Naive thymus-derived CD8-positive, alpha-beta T cell (primary cell): ENCODE measurements at places on chromosomes 13 and 19. TPM values are rescaled to one million over a fixed set of nuclear protein-coding genes. Genes with fewer than 3 reads are reported as not detected.

GRCh38 chr19:3045885-3046697 is 16.2 kb downstream of the TLE5 start:
- no peak for DNase-seq

The LNX2 gene
- 10.0 TPM for total RNA-seq

The GPC6 gene
- total RNA-seq = not detected

GRCh38 chr13:78611040-78611439 is 7.7 kb upstream of the POU4F1 start:
- DNase-seq = no peak

The DAND5 gene
- total RNA-seq = not detected

DNA sequence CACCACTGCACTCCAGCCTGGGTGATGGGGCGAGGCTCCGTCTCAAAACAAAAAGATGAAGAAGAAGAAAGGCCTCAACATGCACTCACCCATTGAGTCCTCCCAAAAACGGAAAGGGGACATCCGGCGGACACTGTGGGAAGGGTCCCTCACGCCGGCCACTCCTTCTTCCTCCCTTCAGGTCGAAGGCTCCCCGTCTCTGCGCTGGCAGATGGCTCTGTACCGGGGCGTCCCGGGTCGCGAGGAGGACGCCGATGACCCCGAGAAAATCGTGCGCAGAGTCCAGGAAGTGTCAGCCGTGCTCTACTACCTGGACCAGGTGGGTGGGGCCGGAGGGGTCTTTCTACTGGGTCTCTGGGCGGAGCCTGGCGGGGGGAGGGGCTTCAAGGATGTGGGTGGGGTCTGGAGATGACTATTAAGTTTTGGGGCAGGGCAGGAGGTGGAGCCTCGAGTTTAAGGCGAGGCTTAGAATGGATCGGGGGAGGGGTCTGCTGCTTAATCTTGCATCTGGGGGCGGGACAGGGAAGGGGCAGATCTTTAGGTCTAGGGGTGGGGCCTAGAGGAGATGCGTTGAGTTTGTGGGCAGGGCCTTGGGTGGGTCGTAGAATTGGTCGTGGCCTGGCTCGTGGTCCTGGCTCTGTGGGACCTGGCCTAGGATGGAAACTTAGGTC is 90.2 kb downstream of the MAP4K1 start:
- DNase-seq = peak; percentile 23

The SLITRK1 gene
- not detected for total RNA-seq

The PALM gene
- total RNA-seq = not detected

DNA sequence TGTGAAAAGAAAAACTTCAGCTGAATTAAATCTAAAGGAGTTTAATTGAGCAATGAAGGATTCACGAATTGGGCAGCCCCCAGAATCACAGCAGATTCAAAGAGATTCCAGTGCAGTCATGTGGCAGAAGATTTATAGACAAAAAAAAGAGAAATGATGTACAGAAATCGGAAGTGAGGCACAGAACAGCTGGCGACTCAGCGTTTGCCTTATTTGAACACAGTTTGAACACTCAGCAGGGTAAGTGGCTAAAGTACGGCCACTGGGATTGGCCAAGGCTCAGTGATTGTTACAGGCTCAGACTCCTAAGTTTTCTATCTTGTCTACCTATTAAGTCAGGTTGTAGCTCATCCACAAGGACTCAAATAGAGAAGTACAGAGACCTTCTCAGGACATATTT is 11.6 kb upstream of the CFAP97D2 start:
- no peak for DNase-seq

GRCh38 chr13:34467450-34468083 is 474.5 kb upstream of the NBEA start:
- no peak for DNase-seq

- peak; percentile 36 for DNase-seq
Measured at GRCh38 chr19:43664018-43664417, 6.0 kb downstream of the PLAUR start.

GRCh38 chr19:49691243-49692146 is 579 bp downstream of the CPT1C start:
- DNase-seq = peak; percentile 31
